ENCODE measurements at places on chromosomes 7 and 10. TPM values are rescaled to one million over a fixed set of nuclear protein-coding genes. Genes with fewer than 3 reads are reported as not detected.

Gene FRMPD2
- total RNA-seq = not detected

Gene EIF3A
- 114 TPM for total RNA-seq

Gene GIMAP8
- total RNA-seq = 104 TPM

Gene UNCX
- total RNA-seq = not detected

Gene SEM1
- 42.6 TPM for total RNA-seq

Gene ZC3HAV1L
- total RNA-seq = 12.2 TPM

Gene AHCYL2
- 13.2 TPM for total RNA-seq

Gene PSMG3
- total RNA-seq = 32.8 TPM

Gene ELOVL3
- total RNA-seq = not detected

Gene FXYD4
- not detected for total RNA-seq

Gene NEUROD6
- total RNA-seq = not detected

Gene MICU1
- 25.7 TPM for total RNA-seq

Gene RARRES2
- not detected for total RNA-seq

Gene HOXA1
- 0.30 TPM for total RNA-seq

Gene FEZF1
- not detected for total RNA-seq

Gene MRLN
- total RNA-seq = not detected

Gene LRRC4
- total RNA-seq = 0.32 TPM

Gene SFRP5
- not detected for total RNA-seq

Gene TBC1D12
- total RNA-seq = 9.4 TPM
